ENCODE measurements at places on chromosomes 5 and 9.

- DNase-seq, result peak; percentile 44
Observed at GRCh38 chr5:96096724-96097123, 135.1 kb upstream of the ELL2 start.

- DNase-seq, result peak; percentile 67
Observed at GRCh38 chr9:113574441-113575262, 111.1 kb downstream of the RGS3 start.

DNA sequence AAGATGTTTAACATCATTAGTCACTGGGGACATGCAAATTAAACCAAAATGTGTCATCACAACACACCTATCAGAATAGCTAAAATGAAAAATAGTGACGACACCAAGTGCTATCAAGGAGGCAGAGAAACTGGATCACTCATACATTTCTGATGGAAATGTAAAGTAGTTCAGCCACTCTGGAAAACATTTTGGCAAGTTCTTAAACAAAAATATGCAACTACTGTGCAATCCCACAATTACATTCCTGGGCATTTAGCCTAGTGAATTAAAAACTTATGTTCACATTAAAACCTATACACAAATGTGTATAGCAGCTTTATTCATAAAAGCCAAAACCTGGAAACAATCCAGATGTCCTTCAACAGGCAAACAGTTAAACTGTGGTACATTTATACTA, 53.1 kb downstream of the SVEP1 start:
- peak; percentile 67 for DNase-seq

DNA sequence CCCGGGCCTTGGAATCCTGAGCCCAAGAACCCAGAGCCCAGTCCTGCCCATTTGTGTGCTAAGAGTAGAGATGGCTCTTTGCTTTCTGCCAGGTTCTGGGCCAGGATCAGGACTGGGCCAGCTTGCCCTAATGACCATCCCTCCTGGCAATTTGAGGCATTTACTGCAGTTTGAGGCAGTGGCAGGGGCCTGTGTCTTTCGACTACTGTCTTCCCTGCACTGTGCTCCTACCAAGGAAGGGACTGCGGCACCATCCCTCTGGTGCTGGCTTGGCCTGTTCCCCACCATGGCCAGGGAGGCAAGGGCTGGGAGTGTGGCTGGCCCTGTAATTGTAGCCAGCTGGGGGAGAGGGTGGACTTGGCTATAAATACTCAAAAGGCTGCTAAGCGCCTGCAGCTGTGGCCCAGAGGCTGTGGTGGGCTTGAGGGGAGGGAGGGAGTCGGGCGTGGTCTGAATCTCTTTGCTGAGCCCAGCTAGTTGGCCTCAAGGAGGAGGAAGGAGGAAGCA, 4.6 kb downstream of the ENHO start:
- DNase-seq, result no peak

DNA sequence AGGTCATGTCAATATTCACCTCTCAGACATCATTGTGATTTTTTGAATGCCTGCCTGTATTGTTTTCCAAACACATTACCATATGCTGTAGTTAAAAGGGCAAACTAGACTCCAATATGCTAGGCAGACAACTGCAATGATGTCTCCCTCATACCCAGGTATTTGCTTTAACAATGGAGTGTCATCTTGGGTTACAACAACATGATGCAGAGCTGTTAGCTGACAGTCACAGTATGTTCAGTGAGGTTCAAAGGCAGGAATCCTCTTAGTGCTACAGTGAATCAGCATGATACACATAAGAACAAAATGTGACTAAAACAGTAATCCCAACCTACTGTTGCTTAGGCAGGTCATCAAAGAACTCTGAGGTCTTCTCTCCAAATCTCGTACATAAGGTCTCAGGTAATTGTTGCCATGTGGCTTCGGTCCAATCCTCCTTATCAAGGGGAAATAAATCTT, 24.0 kb downstream of the OR1J1 start:
- no peak for DNase-seq

DNA sequence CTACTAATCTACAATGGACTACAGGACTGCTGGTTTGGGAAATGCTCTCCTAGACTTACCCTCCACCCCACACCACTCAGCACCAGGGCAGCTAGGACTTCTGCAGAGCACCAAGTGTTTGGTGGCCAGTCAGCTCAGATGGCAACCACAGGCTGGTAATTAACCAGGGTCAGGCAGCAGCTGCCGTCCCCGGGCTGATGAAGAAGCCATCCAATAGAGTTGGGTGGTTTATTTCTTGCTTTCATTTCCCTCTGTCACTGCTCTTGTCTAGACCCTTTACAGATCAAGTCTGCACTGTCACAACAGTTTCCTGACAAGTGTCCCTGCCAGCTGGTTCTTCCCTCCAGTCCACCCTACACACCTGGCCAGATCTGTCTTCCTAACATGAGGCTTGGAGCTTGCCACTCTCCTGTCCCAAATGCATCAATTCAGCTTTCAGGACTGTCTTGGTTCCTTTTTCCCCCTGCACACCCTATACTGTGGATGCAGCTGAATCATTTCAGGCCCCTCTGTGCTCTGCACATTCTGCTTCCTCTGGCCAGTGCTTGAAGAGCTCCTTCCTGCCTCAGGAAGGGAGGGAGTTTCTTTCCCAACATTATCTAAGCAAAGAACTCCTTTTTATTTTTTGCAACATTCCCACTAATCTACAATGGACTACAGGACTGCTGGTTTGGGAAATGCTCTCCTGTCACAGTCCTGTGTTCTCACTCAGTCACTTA, 30.2 kb upstream of the HSPA9 start:
- DNase-seq, result no peak

GRCh38 chr9:93319992-93320500, 131.4 kb upstream of the FAM120A start:
- no peak for DNase-seq

GRCh38 chr5:152736906-152737305, 331.8 kb upstream of the NMUR2 start:
- no peak for DNase-seq

- DNase-seq, result peak; percentile 60
Observed at GRCh38 chr9:136327304-136327974, at the start of gene GPSM1. GPSM1 (plus strand) TSS chr9:136327539; CDS start chr9:136327696, 157 bp downstream.

- DNase-seq, result no peak
Observed at GRCh38 chr9:132472199-132472598, 62.2 kb downstream of the CFAP77 start.

DNA sequence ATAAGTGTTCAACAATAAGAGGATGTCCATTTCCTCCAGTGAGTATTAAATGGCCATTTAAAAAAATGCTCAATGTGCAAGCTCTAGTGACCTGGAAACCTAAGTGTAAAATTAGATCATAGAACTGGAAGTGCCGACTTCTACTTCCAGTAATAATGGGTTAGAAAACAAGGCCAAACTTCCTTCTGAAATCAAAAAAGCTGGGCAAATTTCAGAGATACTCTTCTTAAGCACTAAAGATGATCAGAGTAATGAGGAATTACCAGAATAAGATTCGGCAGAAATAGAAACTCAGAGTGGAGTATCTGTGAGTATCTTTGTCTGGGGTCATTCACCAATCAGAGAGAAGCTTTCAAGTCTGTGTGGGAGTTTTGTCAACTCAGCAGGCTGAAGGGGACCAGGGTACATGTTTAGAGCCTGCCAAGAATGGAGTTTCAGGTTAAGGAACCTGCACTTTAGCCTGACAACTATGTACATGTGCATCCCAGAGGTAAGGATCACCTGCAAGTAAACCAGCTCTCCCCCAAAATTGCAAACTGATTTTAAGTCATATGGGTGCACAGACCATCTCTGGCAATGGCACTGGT, 17.1 kb downstream of the FCN2 start:
- DNase-seq, result no peak

- peak; percentile 70 for DNase-seq
Observed at GRCh38 chr5:59842999-59843398, 50.5 kb downstream of the PDE4D start.

- DNase-seq, result no peak
Observed at GRCh38 chr9:36679710-36680109, 107.0 kb downstream of the MELK start.

DNA sequence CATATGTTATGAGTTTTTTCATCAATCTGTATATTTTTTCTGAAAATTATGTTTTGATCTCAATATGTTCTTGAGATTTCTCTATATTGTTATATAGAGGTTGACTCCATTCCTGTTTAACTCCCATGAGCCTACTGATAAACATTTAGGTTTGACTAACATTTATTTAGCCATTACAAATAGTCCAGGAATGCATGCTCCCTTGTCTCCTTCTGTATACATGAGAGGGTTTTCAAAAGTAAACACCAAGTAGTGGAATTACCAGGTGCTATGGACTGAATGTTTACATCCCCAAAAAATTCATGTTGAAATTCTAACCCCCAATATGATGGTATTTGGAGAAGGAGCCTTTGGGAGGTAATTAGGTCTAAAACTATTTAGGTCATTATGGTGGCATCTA, 3.5 kb upstream of the OR5C1 start:
- DNase-seq, result no peak

DNA sequence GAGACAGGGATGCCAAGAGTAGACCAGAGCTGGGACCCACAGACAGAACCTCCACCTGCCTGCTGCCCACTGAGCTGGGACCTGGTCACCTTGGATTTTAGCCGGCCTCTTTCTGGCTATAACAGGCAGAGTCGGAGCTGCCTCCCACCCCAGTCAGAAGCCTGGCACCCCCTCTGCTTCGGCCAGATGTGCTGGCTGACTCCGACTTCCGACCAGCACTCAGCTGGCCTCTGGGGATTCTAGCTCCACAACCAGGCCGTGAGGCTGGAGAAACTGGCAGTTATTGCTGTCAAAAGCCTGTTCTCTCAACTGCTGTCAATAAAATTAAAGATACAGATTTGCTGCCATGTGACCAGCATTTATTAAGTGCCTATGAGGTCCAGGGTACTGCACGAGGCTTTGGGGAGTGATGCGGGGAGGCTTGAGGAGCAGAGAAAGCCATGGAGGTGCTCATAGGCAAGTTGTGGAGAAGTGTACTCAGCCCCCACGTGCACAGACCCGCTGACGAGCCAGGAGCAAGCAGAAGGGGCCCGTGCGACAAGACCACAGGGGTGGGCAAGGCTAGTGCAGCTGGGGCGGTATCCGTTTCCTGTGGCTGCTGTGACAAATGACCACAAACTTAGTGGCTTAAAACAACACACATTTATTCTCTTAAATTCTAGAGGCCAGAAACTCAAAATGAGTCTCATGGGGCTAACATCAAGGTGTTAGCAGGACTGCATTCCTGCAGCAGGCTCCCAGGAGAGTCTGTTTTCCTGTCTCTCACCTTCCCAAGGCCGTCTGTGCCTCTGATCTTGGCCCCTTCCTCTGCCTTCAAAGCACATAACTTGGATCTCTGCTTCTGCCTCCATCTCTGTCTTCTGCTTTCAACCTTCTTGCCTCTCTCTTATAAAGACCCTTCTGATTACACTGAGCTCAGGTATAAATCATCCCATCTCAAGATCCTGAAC, 13.1 kb downstream of the GFI1B start:
- DNase-seq, result no peak

DNA sequence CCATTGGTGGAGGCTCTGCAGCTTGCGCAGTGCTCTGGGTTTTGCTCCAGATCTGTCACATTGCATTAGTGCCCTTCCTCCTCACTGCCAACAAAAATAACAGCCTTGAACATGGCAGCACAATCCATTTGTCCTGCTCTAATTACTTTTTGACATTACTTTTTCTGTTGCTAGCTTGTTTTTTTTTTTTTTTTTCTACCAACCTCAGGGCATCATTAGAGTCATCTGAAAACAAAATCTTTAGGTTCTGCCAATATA, 117.5 kb upstream of the NR5A1 start:
- DNase-seq, result no peak

DNA sequence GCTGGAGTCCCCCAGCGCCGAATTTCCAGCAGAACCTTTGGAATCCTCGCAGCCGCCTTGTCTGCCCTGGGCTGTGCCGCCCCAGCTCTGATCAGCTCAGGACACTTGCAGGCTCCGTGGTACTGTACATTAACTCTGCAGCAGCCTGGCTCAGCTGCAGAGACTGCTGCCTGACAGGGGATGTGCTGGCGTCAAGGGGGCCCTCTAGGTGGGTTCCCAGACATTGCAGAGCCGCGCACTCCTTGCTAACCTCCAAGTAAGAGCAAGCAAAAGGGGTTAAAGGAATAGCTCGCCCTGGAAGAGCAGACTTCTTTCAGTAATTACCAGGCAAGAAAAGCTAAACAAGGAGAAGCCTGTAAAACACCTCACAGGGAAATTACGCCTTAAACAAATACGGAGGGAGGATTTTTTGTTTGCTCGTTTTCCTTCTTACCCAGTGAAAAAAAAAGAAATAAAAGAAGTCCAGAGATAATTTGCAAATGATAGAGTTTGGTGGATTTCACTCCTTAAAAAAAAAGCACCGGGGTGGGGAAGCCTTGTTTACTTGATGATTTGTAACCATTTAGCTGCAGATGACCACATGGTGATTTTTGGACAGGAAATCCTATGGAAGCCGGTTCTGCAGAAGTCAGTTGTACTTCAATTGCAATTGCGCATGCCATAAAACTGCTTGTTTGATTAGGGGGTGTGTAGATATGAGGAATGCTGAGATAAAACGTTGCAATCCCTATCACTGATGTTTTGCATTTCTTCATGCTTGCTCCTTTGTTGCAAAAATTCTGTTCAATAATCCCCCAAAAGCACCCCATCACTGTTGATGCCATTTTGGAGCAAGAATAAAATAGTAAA, 305.8 kb downstream of the PDE4D start:
- peak; percentile 67 for DNase-seq

GRCh38 chr5:123805300-123805699, 293.3 kb downstream of the CSNK1G3 start:
- no peak for DNase-seq

- no peak for DNase-seq
Observed at GRCh38 chr5:59204114-59204897, 621.4 kb downstream of the RAB3C start.

GRCh38 chr9:136354592-136355085, 8.9 kb downstream of the DNLZ start:
- DNase-seq, result peak; percentile 65

DNA sequence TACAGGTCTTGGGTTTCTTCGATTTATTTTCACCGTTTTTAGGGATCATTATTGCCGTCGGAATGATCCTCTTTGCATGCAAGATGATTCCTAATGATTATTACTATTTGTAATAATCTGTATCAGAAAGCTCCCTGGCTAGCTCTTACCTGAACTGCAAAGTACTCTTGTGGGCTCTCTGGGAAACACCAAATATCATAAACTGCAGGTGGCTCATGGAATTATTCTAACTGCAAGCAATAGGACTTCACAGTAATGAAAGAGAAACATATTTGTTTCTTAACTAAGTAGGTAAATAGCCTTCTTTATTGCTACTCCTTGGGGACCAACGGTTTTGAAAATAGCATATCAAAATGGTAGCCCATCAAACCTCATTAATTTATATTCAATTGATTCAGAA, 219.4 kb downstream of the NFIB start:
- DNase-seq, result no peak

DNA sequence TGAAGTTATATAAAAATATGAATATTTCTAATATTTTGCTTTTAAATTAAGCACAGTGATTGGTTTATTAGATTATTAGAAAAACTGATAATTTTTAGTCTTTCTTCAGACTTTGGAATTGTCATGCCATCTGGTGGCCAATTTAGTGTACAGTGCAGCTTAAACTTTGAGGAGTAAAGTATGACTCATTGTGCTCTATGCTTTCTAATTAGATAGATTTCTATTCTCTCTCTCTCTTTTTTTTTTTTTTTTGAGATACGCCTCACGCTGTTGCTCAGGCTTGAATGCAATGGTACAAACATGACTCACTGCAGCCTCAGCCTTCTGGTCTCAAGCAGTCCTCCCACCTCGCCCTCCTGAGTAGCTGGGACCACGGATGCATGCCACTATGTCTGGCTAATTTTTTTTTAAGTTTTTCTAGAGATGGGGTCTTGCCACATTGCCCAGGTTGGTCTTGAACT, 42.1 kb upstream of the GPR21 start:
- peak; percentile 88 for DNase-seq

- no peak for DNase-seq
Observed at GRCh38 chr5:92574023-92574422, 1007.0 kb downstream of the NR2F1-AS1 start.

- peak; percentile 65 for DNase-seq
Observed at GRCh38 chr9:124242331-124243194, 15.2 kb upstream of the NEK6 start.
